Amygdala (tissue), 56 donors: ENCODE measurements at places on chromosomes 7 and 10.

DNA sequence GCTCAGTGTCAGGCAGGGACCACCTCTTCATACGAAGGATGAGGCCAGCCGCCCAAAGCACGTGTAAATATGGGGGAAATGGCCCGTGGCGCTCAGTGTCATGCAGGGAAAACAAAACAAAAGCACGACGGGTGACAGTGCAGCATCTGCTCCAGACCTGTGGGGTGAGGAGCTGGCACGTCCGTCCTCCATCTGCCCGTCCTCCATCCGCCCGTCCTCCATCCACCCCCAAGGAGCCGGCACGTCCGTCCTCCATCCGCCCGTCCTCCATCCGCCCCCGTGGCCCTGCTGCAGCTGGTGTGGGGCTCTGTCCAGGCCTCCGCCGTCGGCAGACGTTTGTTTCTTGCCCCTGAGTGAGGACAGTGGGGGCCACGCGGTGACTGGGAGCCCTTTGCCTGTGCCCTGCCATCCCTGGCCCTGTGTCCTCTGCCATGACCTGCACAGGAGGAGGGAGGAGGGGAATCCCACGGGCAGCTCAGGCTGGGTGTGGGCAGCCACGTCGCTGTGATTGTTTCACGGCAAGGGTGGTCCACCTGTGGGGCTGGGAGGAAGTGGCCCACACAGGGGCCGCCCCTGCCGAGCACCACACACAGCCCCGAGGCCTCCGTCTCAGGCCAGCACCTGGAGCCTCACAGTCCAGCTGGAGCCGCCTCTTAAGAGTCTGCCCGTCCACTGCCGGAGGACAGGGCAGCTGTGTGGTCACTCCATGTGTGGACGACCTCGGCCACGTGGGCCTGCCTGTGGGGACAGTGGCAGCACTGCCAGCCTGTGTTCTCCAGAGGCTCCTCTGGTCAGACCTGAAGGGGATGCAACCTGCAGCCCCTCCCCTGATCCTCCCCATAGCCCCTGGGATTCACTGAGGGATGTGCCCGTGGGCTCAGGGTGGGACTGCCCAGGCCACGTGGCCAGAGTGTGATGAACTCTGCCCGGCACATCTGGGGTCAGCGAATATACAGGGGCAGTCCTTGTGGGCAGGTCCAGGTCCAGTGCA is 38.2 kb upstream of the DPYSL4 start:
- no peak for DNase-seq

DNA sequence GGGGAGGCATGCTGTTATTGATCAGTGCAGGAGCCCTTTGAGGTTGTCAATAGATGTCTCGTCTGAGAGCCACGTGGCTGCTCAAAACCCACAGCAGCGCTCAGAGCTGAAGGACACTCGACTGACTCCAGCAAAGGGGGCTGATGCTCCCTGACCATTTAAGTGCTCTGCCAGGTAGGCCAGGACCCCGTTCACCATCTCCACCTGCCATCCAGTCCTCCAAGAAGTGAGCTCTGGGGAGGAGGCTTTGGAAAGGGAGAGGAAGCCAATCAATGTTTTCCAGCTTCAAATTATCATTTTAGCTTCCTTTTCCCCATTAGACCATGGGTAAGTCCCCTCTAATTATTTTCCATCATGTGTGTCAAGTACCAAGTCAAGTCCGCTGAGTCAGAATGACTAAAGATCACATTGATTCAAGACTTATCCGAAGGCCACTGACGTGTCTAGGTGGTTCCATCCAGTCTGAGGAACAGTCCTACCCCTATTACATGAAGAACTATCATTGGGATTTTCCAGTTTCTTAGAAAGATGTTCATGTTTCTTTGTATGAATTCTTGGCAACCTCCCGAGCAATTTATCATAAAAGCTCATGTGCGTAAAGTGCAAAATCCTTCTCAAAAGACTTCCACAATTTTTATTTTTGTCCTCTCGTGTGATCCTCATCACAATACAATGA is 302.6 kb upstream of the LYZL1 start:
- DNase-seq: no peak

GRCh38 chr10:121403527-121403926 is 194.7 kb downstream of the FGFR2 start:
- no peak for DNase-seq

- no peak for DNase-seq
These were observed 77.6 kb upstream of the SHH start for GRCh38 chr7:155889636-155890511.

DNA sequence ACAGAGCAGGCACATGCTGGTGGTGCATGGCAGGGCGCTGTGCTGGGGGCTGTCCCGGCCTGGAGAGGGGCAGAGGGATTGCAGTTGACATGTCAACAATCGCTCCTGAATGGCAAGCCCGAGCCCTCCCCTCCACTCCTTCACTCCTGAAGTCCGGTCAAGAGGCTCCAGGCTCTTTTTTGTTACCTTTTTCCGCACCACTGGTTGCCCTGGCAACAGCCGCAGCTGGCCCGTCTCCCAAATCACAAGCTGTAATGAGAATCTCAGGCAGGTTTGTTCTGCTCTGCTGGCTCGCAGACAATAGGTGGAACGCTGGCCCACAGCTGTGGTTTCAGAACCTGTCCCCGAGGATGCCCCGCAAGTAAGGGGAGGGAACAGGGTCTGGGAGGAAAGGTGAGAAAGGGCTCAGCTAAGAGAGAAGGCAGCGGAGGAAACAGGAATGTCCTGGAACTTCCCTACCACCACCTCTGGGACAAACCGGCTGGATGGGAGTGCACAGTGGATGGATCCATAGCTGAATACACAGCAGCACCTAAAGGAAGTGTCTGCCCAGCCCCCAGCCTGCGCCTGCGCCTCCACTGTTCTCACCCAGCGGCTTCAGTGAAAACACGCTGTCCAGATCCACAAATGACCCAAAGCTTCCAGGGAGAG is 58.9 kb downstream of the CALML3 start:
- no peak for DNase-seq

- DNase-seq: no peak
These were observed 160.5 kb downstream of the VTI1A start for GRCh38 chr10:112607506-112607905.

- no peak for DNase-seq
These were observed 49.7 kb upstream of the NRF1 start for GRCh38 chr7:129561677-129562359.

DNA sequence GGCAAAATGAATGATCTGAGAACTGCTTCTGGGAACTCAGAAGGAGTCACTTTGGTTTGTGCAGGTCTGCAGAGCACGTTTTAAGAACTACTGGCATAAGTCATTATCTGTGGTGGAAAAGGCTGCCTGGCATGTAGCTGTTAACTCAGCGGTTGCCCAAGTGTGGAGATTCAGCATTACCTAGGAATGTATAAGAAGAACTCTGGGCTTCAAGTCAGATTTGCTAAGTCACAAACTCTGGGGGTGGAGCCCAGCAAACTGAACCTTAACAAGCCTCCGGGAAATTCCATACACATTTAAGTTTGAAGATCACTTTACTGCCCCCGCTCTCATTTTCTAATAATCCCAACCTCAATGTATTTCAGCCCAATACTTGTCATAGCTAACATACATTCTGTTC is 31.1 kb downstream of the PLXDC2 start:
- no peak for DNase-seq

- peak; percentile 3 for DNase-seq
These were observed 980 bp downstream of the TMEM26 start for GRCh38 chr10:61452151-61452651.

GRCh38 chr7:70271617-70272081 is 673.4 kb downstream of the AUTS2 start:
- DNase-seq: no peak

DNA sequence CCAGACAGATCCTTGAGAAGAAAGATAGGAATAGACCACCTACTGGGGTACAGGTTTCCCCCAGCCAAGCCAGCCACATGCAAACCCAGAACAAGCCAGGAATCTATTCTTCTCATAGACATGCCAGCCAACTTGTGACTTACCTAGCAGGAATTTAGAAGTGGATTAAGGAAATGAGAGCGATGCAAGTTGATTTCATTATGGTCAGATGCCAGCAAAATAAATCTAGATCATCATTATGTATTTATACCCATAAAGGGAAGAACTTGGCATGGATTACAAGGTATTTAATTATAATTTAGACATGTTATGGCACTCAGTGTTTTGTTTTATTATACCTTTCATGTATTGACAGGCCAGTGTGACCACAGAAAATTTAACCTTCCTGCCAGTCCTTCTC is 32.8 kb downstream of the SLC35G1 start:
- DNase-seq: no peak

DNA sequence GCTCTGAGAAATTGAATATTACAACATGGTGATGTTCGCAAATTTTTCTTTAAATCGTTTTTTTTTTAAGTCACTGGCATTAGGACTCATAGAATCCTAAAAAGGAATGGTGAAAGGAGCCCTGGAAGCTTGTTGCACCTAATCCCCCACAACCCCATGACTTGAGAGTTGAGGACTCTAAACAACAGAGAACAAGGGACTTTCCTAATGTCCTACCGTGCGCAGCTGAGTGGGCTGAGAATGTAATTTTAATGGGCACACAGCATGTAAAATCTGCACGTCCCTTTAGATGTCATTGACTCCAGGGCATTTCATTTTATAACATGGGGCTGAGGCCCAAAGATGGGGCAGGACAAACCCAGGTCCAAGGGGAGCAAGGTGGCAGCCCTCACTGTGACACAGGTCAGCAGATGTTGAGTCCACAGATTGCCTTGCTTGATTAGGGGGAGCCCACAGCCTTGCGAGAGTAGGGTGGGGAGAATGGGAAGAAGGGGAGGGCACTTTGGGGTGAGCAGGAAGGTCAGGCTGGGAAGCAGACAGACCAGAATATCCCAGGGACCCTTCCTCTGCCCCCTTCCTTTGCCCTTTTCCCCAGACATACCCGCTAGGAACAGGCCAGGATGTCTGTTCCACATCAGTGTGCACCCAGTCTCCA is 208.4 kb upstream of the ZMIZ1 start:
- no peak for DNase-seq

DNA sequence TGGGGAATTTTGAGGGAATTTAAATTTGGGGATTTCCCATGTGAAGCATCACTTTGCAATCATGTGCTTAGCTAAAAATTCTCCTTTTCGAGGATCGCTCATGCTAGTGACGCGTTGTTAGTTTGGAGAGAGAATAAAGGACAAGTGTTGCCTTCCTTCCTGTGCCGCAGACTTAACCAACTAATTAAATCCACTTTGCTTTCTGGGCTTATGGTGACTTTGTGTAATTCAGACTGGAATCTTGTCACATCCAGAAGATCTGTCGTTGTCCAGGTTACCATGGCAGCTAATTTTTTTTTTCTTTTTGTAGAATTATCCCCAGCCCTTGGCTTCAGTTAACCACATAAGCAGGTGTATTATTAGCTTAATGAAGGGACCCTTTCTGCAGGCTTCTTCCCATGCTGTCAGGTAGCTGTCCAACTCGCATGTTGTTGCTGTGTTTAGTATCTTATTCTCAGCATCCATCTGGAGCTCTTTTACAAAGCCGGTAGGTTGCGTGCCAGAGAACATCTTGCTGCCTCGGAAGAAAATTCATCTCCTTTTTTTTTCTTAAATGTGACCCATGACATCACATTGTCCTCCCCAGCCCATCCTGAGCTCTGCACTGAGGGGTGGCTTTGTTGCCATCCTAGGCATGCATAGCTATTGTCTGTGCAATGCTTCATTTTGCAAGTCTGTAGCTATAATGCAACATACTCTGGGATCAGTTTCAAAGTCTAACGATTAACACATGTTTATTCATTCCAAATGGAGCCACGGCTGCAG is 47.2 kb upstream of the NRP1 start:
- DNase-seq: no peak

DNA sequence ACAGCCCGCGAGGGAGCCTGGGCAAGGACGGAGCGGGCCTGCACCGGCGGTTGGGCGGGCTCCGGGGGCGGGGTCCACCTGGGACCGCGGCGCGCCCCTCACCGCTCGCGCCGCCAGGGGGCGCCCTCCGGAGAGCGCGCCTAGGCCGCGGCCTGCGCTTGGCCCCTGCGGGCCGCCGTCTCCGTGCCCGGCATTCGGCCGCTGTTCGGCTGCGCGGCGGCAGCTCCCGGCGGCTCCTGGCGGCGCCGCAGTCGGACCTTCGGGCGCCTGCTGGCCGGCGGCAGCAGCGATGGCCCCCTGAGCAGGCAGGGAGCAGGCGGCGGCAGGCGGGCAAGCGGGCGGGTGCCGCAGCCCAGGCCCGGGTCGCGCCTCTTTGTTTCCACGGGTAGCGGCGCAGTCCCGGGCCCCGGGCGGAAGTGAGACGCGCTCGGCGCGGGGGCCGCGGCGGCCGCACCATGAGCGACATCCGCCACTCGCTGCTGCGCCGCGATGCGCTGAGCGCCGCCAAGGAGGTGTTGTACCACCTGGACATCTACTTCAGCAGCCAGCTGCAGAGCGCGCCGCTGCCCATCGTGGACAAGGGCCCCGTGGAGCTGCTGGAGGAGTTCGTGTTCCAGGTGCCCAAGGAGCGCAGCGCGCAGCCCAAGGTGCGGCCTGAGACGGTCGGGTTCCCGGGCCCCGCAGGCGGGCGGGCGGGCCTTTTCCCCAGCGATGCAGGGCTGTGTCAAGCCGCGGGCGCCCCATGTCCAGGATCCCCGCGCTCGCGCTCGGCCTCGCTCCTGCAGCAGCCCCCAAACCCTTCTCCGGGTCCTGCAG is at the start of gene INTS15:
Gene INTS15, plus strand, starts transcription at position 193 of the 816 bp plus-strand sequence. Its CDS starts 263 bp downstream, at position 456.
- DNase-seq: peak; percentile 42

DNA sequence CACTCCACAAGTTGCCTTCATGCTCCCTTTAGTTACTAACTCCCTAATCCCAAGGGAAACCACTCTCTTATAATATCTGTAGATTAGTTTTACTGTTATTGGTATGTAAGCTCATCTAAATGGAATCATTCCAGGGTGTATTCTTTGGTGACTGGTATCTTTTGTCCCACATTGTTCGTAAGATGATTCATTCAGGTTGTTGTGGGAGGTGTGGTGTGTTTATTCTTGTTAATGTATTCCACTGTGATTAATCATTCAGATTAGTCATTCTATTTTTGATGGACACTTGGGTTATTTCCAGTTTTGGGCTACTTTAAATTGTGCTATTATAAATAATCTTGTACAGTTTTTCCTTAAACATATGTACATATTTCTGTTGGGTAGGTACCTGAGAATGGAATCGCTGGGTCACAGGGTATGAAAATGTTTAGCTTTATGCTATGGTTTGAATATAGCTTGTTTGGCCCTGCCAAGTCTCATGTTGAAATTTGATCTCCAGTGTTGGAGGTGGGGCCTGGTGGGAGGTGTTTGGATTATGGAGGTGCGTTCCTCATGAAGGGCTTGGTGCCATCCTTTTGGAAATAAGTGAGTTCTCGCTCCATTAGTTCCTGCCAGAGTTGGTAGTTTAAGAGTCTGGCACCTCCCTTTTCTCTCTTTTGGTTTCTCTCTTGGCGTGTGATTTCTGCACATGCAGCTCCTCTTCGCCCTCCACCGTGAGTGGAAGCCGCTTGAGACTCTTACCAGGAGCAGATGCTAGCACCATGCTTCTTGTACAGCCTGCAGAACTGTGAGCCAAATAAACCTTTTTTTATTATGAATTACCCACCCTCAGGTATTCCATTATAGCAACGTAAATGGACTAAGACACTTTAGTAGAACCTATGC is 13.8 kb downstream of the BTRC start:
- DNase-seq: no peak

DNA sequence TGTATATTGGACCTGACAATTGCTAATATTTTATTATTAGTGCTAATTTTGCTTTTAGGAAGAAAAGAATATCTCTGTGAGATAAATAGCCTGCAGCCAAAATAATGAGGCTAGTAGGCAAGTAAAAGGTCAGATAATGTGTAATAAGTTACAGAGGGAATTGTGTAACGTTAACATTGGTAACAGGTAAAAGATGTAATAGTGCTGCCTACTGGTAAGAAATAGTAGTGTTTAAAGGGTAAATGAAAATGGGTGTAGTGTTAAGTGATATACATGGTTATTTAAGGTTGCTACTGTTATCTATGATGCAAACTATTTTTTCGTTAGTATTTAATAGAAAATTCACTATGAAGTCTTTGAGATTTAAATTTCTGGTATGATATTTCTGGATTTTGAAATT is 9.2 kb upstream of the FOXP2 start:
- DNase-seq: no peak

- DNase-seq: no peak
These were observed 42.0 kb upstream of the SLC13A1 start for GRCh38 chr7:123241809-123242208.
